ENCODE measurements at places on chromosomes 1 and 21.
A peak's percentile ranks its signal among the peaks of the same experiment; 100 is the strongest.

- DNase-seq: no peak
These were observed 21.7 kb upstream of the ANKRD13C start for GRCh38 chr1:70376196-70376595.

- no peak for DNase-seq
These were observed 116.0 kb upstream of the ZNHIT6 start for GRCh38 chr1:85824066-85824840.

DNA sequence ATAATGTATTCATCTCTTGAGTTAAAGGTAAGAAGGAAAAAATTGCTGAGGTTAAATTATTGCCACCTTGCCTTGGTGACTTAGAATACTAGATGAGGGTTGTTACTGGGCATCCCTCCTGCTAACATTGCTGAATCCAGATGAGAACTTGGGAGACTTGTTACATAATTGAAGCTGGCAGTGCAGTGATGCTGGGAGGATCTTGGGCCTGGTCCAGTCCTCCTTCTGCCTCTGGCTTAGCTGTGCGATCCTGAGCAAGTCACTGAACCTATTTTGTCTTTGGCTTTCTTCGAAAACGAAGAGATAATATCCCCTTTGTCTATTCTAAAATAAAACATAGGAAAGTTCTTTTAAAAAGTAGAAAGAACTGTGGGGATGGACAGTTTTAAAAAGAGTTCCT, 244.9 kb upstream of the NRIP1 start:
- DNase-seq: no peak

DNA sequence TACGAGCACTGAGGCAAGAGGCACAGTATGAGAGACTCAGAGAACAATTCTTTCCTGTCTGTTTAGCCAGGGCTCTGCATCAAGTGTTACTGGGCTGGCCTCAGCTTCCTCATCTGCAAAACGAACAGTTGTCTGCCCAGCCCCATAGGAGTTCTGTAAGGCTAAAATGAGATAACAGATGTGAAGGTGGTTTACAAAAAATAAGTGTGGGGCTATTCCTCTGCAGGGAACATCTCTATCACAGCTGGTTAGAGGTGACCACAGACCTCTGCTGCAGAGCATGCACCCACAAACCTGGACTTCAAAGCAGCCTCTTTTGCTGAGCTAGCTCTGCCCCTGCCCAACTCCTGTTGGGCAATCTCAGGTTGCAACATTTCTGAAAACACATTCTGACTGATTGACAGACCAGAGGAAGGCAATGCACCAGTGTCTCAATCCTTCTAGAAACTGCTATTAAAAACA, 10.5 kb upstream of the OLIG1 start:
- DNase-seq: peak; percentile 95

DNA sequence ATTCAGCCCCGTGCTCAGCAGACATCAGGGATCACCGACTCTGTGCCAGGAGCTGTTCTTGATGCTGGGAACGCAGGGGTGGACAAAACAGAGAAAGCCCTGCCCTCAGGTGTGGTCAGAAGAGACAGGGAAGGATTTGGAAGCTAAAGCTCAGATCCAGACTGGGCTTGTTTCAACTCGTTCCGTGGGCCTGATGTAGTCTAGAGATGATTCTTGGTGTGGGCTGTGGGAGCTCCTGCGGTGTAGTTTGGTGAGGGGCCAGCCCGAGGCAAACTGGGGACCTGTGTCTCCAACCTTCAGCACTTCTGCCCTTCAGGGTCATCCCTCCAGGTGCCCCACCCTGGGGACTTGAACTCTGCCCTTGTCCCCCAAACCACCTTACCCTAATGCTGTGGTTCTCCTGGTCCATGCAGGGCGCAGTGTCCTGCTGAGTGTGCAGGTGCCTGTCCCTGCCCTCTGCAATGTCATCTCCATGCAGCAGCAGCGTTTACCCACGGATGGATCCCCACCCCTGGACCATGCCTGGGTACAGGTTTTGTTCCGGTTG, 17.3 kb upstream of the ABCG1 start:
- DNase-seq: no peak

- peak; percentile 86 for DNase-seq
These were observed 12.6 kb downstream of the ZC3H12A start for GRCh38 chr1:37486680-37487618.

GRCh38 chr21:20592463-20592862, 405.7 kb upstream of the NCAM2 start:
- no peak for DNase-seq

GRCh38 chr1:36606641-36607262, 124.0 kb upstream of the CSF3R start:
- no peak for DNase-seq

- peak; percentile 56 for DNase-seq
These were observed 6.4 kb upstream of the KANK4 start for GRCh38 chr1:62325681-62326080.

GRCh38 chr1:54611621-54612020, 11.7 kb downstream of the FAM151A start:
- no peak for DNase-seq

DNA sequence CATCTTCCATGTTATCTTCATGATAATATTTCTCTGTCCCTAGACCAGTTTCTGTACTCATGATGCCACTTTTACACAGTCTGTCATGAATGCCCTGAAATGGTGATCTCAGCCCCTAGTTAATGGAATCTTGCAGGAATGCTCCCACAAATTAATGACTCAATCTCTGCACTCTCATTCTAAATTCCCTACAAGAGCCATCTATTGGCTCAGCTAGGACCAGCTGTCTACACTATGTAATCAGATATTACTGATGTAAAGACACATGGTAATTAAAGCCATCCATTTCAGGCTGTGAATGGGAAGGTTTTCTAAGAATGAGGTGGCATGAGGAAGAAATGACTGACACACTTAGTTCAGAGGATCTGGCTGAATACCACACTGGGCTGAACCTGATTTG, 199.1 kb upstream of the KCND3 start:
- no peak for DNase-seq

- DNase-seq: no peak
These were observed 16.9 kb upstream of the PARS2 start for GRCh38 chr1:54781023-54781723.

- DNase-seq: peak; percentile 62
These were observed 100.8 kb upstream of the SLC45A1 start for GRCh38 chr1:8217011-8217711.

- no peak for DNase-seq
These were observed 68.3 kb upstream of the KCND3 start for GRCh38 chr1:112057736-112058135.

DNA sequence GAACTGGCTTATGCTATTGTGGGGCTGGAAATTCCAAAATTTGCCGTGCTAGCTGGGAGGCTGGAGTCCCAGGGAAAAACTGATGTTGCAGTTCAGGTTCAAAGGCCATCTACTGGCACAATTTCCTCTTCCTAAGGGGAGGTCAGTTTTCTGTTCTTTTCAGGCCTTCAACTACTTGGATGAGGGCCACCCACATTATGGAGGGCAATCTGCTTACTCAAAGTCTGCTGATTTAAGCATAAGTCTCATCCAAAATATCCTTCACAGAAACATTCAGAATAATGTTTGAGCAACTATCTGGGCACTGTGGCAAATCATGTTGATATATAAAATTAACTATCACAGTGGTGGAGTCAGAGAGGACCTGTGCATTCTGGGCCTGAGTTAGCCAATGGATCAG, 21.2 kb upstream of the PTGFR start:
- DNase-seq: no peak

DNA sequence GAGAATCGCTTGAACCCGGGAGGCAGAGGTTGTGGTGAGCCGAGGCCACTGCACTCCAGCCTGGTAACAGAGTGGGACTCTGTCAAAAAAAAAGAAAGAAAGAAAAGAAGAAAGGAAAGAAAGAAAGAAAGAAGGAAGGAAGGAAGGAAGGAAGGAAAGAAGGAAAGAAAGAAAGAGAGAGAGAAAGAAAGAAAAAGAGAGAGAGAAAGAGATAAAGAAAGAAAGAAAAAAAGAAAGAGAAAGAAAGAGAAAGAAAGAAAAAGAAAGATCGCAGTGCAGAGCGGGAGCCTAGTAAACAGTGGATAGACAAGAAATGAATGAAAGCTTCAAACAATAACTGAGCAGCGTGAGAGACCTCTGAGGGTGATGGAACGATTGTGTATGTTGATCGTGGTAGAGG, 20.6 kb upstream of the GRHL3 start:
- no peak for DNase-seq

DNA sequence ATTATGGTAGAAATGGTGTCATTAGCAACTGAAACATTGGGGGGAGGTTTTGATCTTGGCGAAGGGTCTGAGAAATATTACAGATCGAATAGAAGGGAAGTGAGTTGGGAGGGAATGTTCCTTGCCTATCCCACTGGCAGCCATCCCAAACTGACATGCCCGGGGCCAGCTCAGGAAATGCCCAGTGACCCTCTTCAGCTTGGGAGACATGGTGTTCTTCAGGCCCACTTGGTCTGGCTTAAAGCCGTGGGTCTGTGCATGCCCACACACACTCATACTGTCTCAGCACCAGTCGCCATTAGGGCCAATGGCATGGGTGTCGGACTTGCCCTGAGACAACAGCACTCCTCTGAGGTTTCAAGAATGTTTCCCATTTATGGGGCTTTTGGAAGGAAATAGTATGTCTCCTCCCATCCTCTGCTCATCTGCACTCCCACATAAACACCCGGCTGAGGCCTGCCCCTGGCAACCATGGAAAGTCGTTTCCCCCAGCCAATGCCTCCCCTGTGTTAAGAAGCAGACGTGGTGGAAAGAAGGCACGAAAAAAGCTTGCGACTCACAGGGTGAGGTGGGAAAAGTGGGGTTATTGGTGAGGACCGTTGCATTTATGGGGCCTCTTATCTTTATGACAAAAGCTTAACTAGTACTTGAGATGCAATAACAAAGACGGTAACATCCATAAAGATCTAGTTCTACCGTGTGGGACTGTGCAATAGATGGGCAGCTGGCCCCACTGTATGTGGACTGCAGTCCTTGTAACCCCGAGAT, 2.0 kb downstream of the RNF186 start:
- DNase-seq: no peak

DNA sequence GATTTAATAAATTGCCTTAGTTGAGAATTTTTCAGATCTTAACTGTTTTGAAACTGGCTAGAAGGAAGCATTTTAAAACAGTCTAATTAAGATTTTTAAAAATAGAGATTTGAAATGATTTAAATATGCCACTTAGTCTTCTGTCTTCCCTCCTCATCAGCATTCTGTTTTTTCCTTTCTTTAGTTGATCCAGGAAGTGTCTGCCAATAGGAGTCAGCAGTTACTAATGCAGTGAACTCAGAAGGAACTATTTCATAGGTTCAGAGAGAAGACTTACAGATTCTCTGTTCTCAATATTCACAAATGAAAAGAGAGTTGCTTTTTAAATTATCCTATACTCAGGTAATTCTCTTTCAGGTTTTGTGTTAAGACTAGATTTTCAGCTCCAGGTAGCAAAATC, 84.5 kb downstream of the RPS6KC1 start:
- DNase-seq: peak; percentile 9

DNA sequence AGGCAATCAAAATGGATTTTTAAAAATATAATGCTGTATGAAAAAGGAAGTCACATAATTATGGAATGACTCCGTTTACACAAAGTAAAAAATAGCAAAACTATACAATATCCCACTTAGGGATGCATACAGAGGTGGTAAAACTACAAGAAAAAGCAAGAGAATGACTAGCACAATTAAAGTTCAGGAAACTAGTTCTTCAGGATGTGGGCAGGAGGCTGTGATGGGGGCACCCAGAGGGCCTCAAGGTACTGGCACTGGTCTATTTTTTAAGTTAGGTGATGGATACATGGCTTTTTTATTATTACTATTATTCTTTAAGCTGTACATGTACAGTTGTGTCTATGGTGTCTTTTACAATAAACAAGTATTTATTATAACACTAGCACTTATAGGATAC, 1.4 kb upstream of the ZC3H12A start:
- DNase-seq: no peak

DNA sequence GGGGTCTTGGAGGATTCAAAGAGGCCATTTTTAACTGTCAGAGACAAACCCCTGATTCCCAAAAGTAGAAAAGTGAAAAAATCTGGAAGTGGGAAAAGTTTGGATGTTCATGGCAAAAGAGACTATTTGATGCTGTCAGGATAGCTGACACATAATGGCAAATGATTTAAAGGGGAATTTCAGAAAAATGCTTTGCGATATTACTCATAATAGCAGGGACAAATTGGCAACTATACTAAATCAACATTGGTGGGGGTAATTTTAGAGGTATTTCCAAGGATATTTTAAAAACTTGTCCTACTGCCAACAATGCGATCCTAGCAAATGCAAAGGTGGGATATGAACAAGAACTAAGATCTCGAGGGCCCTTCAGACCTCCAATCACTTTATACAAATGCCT, 5.3 kb upstream of the GSTM4 start:
- DNase-seq: no peak

GRCh38 chr21:32132881-32133280, 146.0 kb downstream of the MIS18A start:
- no peak for DNase-seq

DNA sequence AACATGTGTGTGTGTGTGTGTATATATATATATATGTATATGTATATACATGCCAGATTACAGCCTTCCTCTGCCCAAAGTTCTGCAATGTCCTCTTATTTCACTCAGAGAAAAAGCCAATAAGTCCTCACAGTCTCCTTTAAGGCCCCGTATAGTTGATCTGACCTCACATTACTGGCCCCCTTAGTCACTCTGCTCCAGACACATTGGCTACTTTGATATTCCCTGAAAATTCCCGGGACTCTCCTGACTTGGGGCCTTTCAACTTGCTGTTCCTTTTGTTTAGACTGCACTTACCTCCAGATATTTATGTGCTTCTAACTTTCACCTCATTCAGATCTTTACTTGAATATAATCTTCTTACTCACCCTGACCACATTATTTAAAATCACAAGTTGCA, 4.2 kb upstream of the BSDC1 start:
- no peak for DNase-seq

- no peak for DNase-seq
These were observed 315.2 kb downstream of the AJAP1 start for GRCh38 chr1:4969556-4970129.

GRCh38 chr1:26771643-26772321, 16.0 kb upstream of the PIGV start:
- peak; percentile 66 for DNase-seq

GRCh38 chr1:172940174-172940855, 110.4 kb downstream of the TNFSF18 start:
- no peak for DNase-seq

DNA sequence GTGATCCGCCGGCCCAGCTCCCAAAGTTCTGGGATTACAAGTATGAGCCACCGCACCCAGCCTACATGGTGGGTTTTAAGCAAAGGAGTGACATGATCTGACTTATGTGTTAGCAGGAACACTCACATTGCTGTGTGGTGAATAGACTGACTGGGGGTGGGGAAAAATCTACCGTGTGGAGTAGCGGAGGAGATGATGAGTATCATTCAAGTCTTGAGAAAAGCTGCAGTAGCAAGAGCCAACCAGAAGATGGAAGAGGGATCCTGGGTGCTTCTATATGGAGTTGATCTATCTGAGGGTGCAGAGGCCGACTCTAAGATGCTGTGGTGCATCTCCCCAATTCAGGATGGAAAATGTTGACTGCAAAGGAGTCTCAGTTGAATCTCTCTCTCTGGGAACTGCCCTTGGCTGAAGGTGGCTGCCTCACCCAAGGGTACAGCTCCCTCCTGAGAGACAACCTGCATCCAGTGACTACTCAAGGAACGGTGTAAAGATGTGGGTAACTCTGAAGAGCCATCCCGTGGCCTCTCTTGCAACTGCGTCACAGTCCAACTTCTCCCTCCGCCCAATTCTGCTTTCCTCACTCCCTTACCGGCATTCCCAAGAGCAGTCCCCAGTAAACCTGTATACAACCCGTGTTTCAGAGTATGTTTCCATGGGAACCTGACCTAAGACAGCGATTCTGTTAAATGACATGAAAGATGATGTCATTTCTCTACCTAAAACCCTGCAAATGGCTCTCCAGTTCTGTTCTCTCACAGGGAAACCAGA, 7.4 kb upstream of the B3GALNT2 start:
- no peak for DNase-seq
